Activated CD8-positive, alpha-beta T cell treated with anti-CD3 and anti-CD28 coated beads, Interleukin-2, amount 10 ng/mL, durations not matched to agents 7 days and 5 days (primary cell): ENCODE measurements at places on chromosomes 3 and 15.

DNA sequence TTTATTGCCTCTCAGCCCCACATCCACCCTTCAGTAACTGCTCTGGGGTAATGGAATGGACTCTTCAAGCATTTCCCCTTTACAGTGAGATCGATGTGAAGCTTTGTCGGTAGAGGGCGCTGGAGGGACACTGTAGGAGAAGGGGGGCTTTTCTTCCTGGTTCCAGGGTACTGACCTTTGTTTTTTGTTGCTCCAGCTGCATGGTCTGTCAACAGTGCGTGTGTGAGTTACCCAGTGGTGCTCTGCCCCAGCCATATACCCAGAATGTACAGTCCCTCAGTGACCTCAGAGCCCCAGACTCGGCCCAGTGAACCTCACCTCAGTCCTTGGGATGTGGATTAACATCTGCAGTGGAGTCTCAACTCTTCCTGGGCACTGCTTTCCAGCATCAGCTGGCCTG, 180.3 kb upstream of the TSC22D2 start:
- H3K27me3 ChIP-seq, result peaks cover 14% of the 10 kb centered on the region
- no peak overlapping the region for H3K4me3 ChIP-seq
- no peak overlapping the region for H3K27ac ChIP-seq
- H3K36me3 ChIP-seq, result no peaks in the 10 kb centered on the region

DNA sequence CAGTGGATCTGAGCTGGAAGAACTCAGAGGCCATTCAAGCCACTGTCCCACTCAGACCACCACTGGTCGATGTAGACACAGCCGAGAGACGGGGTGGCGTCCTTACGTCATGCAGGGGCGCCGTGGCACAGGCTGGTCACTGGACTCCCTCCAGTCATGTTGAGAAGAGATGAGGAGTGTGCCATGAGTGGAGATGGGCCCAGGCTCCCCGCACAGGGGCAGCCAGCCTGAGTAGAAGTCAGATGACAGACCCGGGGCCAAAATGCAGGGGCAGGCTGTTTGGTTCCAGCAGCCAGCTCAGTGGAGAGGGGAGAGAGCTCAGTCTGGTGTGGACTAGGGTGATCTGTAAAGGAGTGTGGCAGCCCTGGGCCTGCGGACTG, 33.4 kb upstream of the KIF23 start:
- no peak for DNase-seq
- H3K4me3 ChIP-seq, result no peak overlapping the region
- H3K4me1 ChIP-seq, result no peaks in the 10 kb centered on the region
- H3K36me3 ChIP-seq, result no peaks in the 10 kb centered on the region
- no peak overlapping the region for H3K27ac ChIP-seq
- H3K27me3 ChIP-seq, result peaks cover 8% of the 10 kb centered on the region

- no peak for DNase-seq
- H3K36me3 ChIP-seq, result no peaks in the 10 kb centered on the region
- H3K27me3 ChIP-seq, result no peaks in the 10 kb centered on the region
- H3K27ac ChIP-seq, result no peak overlapping the region
These were observed 214.4 kb upstream of the UBE2E1 start for GRCh38 chr3:23591374-23591773.

DNA sequence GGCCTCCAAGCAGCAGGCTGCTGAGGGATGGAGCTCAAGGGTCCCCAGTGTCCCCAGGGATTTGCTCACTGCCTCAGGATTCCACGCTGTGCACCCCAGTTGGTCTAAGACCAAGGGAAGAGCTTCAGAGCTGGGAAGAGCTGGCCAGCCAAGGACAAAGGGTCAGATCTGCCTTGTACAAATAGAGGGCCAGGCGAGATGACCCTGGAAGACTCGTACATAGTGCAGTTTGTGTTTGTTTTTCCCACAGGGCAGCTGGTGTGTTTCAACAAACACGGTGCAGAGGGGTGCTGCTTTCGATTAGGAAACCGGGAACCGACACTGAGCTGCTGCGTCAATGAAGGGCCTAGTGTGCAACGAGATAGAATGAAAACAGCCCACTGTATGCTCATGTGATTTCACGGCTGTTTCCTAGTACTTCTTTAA, 56.1 kb upstream of the TRPM1 start:
- H3K27ac ChIP-seq, result no peak overlapping the region
- H3K27me3 ChIP-seq, result peaks cover 2% of the 10 kb centered on the region
- H3K4me3 ChIP-seq, result no peak overlapping the region

GRCh38 chr3:118688396-118688884, 346.2 kb downstream of the IGSF11 start:
- no peaks in the 10 kb centered on the region for H3K36me3 ChIP-seq
- H3K4me3 ChIP-seq, result no peak overlapping the region
- H3K27me3 ChIP-seq, result no peaks in the 10 kb centered on the region
- H3K27ac ChIP-seq, result no peak overlapping the region
- DNase-seq, result no peak

- H3K36me3 ChIP-seq, result no peaks in the 10 kb centered on the region
- DNase-seq, result no peak
These were observed 2.1 kb upstream of the PPM1L start for GRCh38 chr3:160753953-160754352.

- no peak overlapping the region for H3K27ac ChIP-seq
- no peaks in the 10 kb centered on the region for H3K4me1 ChIP-seq
- H3K27me3 ChIP-seq, result no peaks in the 10 kb centered on the region
- no peaks in the 10 kb centered on the region for H3K36me3 ChIP-seq
- H3K4me3 ChIP-seq, result no peak overlapping the region
- no peak for DNase-seq
These were observed 393.2 kb downstream of the ERC2 start for GRCh38 chr3:56075089-56075488.

DNA sequence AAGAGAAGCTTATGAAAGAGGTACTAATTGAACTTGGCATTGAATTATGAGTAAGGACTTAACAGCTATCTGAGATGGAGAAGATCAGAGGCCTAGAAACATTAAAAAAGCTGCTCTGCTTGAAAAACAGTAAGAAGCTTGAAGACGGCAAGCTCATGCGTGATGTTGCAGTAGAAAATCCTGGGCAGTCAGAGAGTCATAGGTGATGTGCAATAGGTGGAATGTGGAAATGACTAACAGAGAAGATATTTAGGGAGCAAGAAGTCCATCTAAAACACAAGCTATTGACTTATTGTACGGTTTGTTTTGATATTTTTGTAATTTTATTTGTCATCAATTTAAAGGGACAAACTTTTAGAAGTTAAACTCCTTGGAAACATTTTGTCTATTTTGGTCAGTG, 1101.4 kb downstream of the ROBO2 start:
- no peaks in the 10 kb centered on the region for H3K36me3 ChIP-seq
- H3K27me3 ChIP-seq, result no peaks in the 10 kb centered on the region
